ENCODE measurements at places on chromosomes 2 and 18. TPM values are rescaled to one million over a fixed set of nuclear protein-coding genes. Genes with fewer than 3 reads are reported as not detected.

PROKR1 gene
- total RNA-seq: not detected

AFF3 gene
- total RNA-seq: 74.4 TPM

ROCK1 gene
- total RNA-seq: 35.2 TPM

STARD7 gene
- 93.1 TPM for total RNA-seq

DYNC1I2 gene
- total RNA-seq: 82.1 TPM

AGFG1 gene
- total RNA-seq: 40.3 TPM

MRPL33 gene
- 140 TPM for total RNA-seq

KCNS3 gene
- 17.4 TPM for total RNA-seq

SCN9A gene
- 44.1 TPM for total RNA-seq

ZNG1B gene
- total RNA-seq: 19.3 TPM

CMPK2 gene
- total RNA-seq: 13.7 TPM

SPDYA gene
- 0.73 TPM for total RNA-seq

AGBL5 gene
- 31.9 TPM for total RNA-seq

RBKS gene
- 1.8 TPM for total RNA-seq

SERPINB4 gene
- total RNA-seq: 1.1 TPM

B3GNT7 gene
- 7.4 TPM for total RNA-seq

ANO7 gene
- total RNA-seq: 140 TPM

CD8B2 gene
- total RNA-seq: 0.55 TPM

TMEM178A gene
- total RNA-seq: 6.9 TPM

Measured in prostate gland (tissue), 2 donors.